IgD-negative memory B cell (primary cell): ENCODE measurements at places on chromosomes 13 and 19. TPM values are rescaled to one million over a fixed set of nuclear protein-coding genes. Genes with fewer than 3 reads are reported as not detected.

Gene ADGRE3
- polyA plus RNA-seq, result not detected

Gene FGF21
- not detected for polyA plus RNA-seq

Gene KLK3
- polyA plus RNA-seq, result not detected

Gene METTL21C
- not detected for polyA plus RNA-seq

Gene ZNF382
- 7.9 TPM for polyA plus RNA-seq

Gene CGB5
- polyA plus RNA-seq, result not detected
